ENCODE measurements at places on chromosomes 2 and 18.

GRCh38 chr18:13808294-13809042 lies 15.5 kb upstream of the MC5R start:
- DNase-seq = no peak

DNA sequence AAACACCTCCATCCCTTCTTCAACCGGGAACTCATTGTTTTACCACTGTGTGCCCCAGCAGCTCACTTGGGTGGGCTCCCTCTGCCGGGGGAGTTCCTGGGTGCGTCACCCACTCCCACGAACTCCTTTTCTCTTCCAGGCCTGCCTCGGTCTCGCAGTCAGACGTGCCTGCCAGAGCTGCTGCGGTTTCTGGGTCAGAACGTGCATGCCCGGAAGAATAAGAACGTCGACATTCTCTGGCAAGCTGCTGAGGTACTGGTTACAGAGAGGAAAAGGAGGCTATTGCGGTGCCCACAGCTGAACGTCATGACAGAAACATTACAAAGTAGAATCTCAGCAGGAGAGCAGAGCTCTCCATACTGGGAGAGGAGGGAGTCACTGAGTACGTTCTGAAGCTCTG lies 35.6 kb downstream of the COA5 start:
- DNase-seq = no peak

GRCh38 chr2:9950521-9951271 lies 797 bp upstream of the GRHL1 start:
- DNase-seq = peak; percentile 30

- no peak for DNase-seq
Measured at GRCh38 chr2:23544589-23545295, 159.8 kb downstream of the KLHL29 start.
